ENCODE measurements at places on chromosomes 5 and 9.

GRCh38 chr5:1103093-1103492 lies 8.8 kb downstream of the SLC12A7 start:
- no peak for DNase-seq

GRCh38 chr9:126207256-126207655 lies 119.4 kb upstream of the MVB12B start:
- no peak for DNase-seq

DNA sequence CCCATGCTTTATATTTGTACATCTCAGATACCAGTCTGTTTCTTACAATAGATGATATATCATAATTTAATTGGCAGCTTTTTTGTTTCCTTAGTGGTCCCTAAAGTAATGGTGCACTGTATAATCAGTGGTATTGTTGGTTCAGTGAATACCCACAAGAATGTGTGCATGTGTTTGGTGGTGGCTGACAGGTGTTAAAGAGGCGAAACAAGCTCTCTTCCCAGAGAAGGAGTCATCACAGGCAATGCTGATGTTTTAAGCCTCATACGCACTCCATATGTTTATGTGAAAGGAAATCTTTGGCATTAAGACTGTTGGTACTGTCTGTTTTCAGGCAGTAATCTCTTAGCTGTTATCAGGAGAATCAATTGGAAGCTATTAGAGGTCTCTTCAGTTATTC lies 49.2 kb upstream of the KIAA1958 start:
- DNase-seq: no peak

- peak; percentile 58 for DNase-seq
Measured at GRCh38 chr5:37495668-37496347, 116.7 kb downstream of the WDR70 start.

DNA sequence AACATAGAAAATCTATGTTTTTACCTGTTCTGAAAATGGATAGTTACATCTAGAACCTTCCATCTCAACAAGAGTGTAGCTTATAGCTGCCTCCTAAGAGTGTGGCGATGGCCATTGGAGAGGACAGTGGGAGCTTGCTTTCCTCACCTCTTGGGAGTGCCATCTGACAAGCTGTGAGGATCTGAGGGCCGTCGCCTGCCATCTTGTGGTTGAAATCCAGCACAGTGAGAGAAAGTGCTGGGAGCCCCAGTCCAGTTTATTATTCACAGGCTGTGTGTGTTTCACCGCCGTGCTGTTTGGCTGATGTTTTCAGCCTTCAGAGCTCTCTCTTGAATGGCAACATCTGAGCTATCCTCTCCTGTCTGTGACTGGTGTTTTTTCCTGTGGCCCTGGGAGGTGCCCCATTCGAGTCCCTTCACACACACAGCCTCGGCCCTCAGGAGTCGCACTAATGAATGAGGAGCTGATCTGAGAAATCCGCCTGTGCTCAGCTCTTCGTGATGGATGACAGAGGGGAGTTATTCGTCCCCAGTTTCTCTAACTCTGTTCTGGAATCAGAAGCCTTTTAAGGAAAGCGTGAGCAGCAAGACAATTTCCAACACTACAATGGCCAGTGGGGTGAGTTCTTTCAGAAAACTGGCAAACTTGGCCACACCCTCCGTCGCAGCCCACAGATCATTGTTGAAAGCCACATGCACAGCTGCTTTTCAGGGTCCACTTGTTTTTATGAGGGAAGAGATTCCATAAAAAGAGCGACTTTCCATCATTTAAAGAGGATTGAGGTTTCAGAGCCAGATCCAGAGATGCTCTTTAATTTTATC lies 170.3 kb downstream of the PDZD2 start:
- peak; percentile 87 for DNase-seq

DNA sequence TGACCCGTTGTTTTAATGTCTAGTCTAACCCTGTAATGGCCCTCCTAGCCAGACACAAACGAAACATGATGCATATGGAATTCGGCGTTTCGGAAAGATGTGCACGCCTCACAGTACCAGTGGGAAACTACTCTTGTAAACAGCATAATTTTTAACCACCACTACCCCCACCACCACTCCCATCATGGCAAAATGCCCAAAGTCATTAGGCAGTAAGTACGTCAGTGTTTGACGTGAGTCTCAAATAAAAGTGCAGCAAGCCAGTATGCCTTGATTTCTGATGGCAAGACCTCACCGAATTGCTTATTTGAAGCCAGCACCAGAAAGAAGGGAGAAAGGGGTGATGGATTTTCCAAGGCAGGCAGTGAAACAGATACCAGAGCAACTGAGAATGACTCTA lies 71.4 kb downstream of the ADRB2 start:
- no peak for DNase-seq

DNA sequence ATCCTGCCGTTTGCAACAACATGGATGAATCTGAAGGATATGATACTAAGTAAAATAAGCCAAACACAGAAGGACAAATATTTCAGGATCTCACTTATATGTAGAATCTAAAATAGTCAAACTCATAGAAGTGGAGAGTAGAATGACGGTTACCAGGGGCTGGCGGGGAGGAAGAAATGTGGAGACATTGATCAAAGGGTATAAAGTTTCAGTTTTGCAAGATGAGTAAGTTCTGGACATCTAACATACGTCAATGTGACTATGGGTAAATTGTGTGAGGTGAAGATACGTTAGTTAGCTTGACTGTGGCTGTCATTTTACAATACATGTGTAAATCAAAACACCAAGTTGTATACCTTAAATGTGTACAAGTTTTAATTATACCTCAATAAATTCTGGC lies 200.3 kb downstream of the SNX18 start:
- no peak for DNase-seq

DNA sequence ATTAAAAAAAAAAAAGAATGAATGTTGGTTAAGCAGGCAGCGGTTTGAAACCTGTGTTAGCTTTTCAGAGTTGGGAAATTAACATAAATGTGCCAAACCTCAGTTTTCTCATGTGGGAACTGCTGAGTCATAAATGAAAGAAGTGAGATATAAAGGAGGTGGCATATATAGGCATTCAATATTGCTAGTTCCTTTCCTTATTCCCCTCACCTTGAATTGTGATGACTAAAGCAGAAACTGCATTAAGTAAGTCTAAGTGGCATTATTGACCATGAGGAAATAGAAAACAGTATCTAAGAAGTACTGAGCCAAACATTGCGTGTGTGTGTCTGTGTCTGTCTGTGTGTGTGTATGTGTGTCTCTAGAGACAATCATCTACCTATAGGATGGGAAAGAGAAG lies 691.2 kb downstream of the TLR4 start:
- DNase-seq: no peak

- DNase-seq: no peak
Measured at GRCh38 chr5:99320436-99320835, 391.6 kb upstream of the CHD1 start.

GRCh38 chr5:130335117-130335516 lies 430.9 kb downstream of the CHSY3 start:
- DNase-seq: no peak

DNA sequence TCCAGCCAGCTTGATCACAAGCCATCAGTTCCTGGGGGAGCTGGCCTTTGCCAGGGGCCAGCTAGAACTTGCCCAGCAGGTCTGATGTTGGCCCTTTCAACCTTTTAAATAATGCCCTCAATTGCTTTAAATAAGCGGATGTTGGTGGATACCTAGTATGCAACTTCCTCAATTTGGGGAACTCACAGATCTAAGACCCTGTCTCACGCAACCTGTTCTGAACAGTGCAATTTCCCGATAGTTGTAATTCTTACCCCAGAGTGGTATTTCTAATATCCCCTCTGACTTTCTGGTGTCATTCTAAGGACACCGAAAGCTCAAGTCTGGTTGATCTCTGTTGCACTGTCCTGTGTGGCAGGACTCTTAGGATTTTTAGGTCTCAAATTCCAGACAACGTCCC lies 23.1 kb downstream of the GALNT12 start:
- DNase-seq: no peak

- DNase-seq: no peak
Measured at GRCh38 chr5:56564541-56565282, 250.6 kb upstream of the MAP3K1 start.

DNA sequence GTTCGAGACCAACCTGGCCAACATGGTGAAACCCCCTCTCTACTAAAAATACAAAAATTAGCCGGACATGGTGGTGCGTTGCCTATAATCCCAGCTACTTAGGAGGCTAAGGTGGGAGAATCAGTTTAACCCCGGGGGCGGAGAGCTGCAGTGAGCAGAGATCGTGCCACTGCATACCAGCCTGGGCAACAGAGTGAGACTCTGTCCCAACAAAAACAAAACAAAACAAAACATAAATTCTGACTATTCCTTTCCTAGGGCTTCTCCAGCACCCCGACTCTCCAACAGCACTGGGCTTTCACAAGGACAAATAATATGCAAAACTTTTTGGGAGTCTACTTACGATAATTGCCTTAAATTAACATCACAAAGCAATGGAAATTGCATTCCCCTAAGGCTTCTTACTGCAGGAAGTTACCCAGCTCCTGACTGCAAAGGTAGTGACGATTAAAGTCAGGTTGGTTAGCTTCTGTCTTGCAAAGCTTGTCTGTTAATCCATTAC lies 15.9 kb upstream of the CDKN2AIPNL start:
- no peak for DNase-seq

GRCh38 chr5:133401731-133402347 lies 210.5 kb downstream of the FSTL4 start:
- no peak for DNase-seq

GRCh38 chr5:131997026-131997726 lies 14.3 kb downstream of the ACSL6 start:
- DNase-seq: no peak

- no peak for DNase-seq
Measured at GRCh38 chr9:76486151-76486550, 27.2 kb downstream of the GCNT1 start.

DNA sequence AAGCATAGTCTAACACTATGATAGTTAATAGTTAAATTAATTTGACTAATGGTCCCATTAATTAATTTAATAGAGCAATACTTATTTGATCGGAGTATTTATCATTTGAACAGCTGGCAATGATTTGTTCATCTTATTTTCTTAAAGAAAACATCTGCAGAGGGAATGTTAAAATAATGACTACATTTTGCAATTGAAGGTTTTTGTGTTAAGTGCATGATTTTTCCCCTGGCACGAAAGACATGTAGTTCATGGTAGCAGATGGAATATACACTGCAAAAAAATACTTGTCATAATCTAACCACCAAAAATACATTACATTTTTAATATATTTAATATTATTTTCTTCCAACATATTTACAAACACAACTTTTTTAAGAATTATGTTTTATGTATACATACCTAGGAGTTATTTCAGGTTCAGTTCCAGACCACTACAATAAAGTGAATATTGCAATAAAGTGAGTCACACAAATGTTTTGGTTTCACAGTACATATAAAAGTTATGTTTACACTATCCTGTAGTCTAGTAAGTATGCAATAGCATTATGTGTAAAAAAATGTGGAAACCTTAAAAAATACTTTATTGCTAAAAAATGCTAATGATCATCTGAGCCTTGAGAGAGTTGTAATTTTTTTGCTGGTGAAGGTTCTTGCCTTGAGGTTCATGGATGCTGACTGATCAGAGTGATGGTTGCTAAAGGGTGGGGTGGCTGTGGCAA lies 292.6 kb upstream of the DAB2 start:
- DNase-seq: peak; percentile 16

GRCh38 chr5:59745415-59745863 lies 148.1 kb downstream of the PDE4D start:
- peak; percentile 13 for DNase-seq

GRCh38 chr5:64156261-64156660 lies 9.4 kb upstream of the RNF180 start:
- no peak for DNase-seq

DNA sequence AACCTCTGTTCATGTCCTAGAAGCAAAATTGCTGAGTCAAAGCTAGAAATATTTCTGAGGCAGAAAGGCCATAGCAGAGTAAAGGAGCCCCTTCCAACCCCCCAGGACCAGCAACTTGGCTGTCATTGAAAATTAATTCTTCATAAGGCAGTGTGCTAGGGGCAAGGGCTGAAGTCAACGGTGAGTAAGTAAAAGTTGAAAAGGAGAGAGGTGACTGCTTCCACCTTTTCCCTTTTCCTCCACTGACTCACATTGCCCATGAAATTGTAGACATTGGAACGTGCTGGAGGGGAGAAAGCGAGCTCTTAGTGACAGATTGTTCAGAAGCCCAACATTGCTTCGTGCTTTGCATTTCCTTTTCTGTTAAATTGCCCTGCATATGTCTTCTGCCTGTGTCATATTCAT lies 19.1 kb downstream of the GLRA1 start:
- no peak for DNase-seq

GRCh38 chr9:113462781-113463286 lies 693 bp upstream of the RGS3 start:
- DNase-seq: no peak

- DNase-seq: no peak
Measured at GRCh38 chr5:175746851-175747250, 89.0 kb downstream of the HRH2 start.

DNA sequence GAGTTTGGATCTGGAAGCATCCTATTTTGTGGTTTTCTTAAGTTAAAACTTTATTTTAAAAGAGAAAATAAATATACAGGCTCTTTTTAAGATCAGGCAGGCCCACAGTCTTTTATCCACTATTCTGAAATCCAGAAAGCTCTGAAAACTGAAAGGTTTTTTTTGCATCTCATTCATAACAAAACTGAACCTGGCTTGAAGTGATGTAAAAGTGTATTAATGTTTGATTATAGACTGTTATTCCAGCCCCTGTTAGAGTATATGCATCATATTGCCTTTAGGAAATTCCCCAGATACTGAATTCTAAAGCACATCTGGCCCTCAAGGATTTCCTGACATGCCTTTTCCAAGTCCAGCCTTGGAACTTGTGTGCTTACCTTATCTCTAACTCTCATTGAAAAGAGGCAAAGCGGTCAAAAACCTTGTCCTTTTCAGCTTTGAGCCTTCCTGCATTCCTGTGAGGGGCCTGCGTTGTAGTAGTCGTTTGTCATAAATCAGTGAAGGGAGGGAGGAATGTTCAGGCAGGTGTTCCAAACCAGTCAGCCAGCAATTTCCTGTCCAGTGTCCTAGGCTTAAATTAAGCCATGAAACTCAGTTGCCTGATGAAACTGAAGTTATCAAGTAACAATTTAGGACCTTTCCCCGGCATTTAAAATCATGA lies 110.4 kb downstream of the TLE4 start:
- no peak for DNase-seq

DNA sequence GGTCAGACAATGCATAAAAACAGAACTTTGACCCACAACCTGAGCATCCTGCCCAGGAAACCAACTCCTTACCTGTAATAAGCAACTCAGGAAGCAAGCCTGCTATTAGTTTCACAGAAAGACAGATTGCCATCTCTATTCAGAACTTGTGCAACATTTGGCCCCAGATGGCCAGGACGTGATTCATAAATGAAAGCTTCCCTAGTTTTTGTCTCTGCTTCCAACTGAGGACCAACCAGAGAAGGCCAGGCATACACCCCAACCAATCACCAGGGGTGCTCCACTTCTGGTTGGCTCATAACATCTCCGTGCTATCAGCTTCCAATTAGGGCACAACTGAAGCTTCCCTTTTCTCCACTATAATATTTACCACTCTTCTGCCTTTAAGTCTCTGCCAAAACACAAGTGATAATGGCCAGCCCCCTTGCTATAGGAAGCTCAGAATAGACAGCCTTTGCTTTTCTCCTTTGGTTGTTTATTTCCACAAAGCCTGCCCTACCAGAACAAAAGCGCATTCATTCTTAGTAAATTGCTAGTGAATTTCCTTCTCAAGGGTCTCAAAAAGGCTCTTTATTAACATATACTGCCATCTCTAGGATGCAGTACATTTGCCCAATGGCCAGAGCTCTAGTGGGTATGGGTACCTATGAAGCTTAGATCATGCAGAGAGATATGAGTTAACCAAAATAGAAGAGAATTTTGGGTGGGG lies 289.7 kb upstream of the DAP start:
- DNase-seq: no peak
